ENCODE measurements at places on chromosomes 7 and 10.

- DNase-seq = no peak
These were observed 27.1 kb downstream of the SHOC2 start for GRCh38 chr10:110946496-110946895.

DNA sequence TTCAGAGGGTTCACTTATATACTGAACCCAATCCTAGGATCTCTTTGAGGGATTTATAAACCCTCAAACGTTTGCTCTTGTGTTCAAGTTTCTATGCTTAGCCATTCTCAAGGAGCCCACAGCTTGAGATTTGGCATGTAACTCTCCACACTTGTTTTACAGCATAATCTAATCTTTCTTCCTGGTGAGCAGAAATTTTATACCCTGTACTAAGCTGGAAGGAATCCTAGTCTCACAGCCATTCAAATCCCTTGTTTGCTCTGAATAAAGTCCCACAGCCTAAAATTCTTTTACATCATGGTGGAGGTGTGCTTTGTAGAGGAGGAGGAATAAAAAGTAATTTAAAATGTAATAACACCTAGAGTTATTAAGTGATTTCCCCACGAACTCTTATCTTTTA lies 5.3 kb upstream of the AGR2 start:
- no peak for DNase-seq

DNA sequence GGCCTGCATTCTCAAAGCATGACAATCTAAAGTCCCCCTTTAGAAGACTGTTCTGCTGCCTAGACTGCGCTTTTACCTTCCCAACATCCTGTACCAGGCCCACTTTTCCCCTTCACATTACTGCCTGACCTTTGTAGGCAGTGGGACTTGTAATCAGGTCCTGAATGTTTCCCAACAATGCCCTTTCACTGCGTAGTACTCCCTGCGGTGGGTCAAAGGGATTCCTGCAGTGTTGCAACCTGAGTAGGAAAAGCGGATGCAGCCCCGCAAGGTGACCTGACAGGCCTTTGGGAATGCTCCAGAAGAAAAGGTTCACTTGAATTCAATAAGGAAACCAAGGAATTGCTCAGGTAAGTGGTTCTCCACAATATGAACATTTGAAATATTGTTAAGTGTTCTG lies 4.9 kb upstream of the TCAF1 start:
- DNase-seq = no peak

GRCh38 chr10:47449102-47449978 lies 34.6 kb downstream of the ANXA8 start:
- no peak for DNase-seq

DNA sequence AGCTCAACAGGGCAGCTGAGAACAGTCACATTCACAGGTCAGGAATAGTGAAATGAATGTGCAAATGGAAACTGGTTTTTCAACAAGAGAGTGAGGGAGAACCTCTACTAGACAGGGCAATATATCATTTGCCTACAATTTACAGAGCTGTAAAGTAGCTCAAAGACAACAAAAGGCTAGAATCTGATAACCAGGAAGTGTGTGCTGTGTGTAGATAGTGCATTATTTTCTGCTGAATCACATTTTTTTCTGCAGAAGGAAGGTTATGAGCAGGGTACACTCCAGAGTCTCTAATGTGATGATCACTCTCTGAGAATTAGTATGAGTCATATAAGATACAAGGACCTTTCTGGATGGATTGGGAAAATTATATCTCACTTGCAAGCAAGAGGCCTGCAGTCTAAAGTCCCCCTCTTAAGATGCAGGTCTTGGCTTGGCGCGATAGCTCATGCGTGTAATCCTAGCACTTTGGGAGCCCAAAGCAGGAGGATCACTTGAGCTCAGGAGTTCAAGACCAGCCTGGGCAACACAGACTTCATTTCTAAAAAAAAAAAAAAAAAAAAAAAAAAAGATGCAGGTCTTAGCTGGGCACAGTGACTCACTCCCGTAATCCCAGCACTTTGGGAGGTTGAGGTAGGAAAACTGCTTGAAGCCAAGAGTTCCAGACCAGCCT lies 59.9 kb upstream of the COBL start:
- DNase-seq = no peak

All from stimulated activated effector memory CD8-positive, alpha-beta T cell treated with anti-CD3 and anti-CD28 coated beads, Interleukin-12 subunit alpha, Interleukin-12 subunit beta, amount 100 ng/mL, for 72 hours (primary cell).